NB4 (cell line): ENCODE measurements at places on chromosomes 6 and 20.

DNA sequence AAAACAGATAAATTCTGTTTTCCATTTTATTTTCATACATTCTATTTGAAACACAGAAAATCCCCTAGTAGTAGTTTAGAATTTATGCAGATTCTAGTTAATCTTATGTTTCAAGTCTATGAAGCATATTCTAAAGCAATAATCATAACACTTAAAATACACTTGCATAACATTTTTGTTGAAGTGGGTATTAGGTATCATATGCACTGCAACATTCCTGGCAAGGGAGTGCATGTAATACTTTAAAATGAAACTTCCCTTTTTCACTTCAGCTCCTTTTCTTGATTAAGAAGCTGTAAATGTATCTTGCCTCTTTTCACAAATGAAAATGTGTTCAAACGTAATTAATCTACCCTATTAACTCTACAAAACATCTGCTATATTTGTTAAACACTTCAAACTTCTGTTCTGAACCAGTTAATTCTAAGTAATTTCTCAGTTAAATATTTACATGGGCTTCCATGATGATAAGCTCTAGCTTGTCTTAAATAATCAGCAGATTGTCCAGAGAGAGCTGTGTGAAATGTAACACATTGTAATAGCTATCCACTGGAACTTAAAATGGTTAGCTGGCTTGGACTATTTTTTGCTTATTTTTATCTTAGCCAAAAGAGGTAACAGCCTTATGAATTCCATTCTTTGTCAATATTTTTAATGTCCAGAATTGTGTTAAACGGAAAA is 192.8 kb downstream of the COL19A1 start:
- peak; percentile 4 for DNase-seq

DNA sequence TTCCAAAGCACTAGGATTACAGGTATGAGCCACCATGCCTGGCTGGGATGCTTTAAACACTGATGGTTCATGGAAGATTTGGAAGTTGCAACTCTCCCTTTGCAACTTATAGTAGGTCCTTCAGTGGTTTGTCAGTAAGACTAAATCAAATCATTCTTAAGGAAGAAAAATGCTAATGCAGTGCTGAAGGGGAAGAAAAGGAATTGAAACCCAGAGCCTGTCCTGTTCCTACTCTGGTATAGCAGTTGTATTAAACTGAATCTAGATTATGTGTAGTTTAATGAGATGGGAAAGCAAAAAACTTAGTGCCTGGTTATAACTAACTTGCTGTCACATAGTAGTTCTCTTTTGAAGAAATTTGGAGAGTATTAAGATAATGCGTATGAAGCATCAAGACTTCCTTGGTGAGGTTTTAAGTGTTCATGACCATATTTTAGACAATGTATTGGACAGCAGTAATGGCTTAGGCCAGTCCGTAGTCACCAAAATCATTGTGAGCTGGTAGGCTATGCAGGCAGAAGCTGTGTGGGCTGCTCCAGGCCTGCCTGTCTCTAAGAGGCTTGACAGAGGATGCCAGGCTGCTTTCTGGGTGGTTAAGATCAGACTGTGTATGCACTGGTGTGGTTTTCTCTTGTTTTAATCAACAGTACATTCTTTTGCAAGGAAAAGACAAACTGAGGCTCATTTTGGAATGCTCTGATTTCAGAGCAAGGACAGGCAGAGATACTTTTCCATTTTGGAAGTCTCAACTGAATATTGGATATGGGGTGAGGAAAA is 14.0 kb downstream of the PAQR8 start:
- no peak for DNase-seq

DNA sequence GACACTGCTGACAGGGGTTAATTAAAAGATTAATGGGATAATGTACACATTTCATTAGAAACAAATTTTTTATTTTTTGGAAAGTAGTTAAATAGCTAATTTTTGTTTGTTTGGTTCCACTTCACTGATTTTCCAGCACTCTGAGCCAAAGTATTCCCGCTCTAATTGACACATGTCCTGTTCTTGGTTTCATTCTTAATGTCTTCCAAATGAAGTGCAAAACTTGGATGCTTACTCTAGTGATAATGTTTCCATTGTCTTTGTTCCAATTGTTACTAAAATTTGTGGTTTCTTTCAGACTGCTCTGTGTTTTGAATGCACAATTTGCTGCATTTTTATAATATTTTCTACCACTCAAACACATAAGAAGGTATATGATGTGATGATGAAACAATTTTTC is 794.3 kb downstream of the PHF3 start:
- no peak for DNase-seq

DNA sequence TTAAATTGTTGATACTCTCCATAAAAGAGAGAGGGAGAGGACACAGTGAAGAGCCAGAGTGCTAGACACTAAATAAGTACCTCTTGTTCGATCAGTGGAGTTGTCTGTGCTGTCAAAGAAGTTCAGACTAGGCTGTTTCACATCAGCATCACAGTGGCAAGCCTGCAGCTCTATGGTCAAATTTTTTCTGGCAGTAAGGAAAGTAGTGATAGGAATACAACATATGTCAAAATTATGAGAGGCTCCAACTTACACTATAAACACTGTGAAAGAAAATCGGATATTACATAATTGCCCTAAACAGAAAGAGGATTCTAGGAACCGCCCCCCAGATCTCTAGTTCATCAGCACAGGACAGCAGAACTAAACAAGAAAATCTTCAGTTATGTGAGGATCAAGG is 23.1 kb downstream of the DNAH8 start:
- DNase-seq, result no peak

GRCh38 chr6:157020398-157020797 is 243.2 kb downstream of the ARID1B start:
- peak; percentile 51 for DNase-seq

GRCh38 chr6:29547573-29547972 is 12.0 kb downstream of the UBD start:
- DNase-seq, result no peak

DNA sequence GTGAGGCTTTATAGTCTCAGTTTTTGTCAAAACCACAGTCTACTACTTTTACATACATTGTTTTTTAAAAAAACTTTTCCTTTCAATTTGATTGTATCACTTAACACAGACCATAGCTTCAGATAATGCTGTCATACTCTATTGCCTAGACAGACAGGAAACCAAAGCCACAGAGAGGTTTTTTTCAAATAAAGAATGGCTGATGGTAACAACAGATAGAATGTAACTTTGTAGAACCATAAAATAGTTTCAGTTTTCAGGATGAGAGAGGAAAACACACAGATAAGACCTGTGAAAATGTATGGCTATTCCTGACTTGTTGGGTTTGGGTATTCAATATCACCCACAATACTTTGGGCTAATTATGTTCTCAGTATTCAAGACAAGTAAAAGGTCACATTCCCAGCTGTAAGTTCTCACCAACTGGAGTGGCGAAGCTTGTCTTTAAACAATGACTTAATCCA is 94.0 kb downstream of the ADGRG6 start:
- DNase-seq, result no peak

- no peak for DNase-seq
Measured at GRCh38 chr6:14212020-14212419, 94.4 kb downstream of the CD83 start.

- DNase-seq, result peak; percentile 36
Measured at GRCh38 chr20:56171087-56172012, 77.2 kb upstream of the MC3R start.

DNA sequence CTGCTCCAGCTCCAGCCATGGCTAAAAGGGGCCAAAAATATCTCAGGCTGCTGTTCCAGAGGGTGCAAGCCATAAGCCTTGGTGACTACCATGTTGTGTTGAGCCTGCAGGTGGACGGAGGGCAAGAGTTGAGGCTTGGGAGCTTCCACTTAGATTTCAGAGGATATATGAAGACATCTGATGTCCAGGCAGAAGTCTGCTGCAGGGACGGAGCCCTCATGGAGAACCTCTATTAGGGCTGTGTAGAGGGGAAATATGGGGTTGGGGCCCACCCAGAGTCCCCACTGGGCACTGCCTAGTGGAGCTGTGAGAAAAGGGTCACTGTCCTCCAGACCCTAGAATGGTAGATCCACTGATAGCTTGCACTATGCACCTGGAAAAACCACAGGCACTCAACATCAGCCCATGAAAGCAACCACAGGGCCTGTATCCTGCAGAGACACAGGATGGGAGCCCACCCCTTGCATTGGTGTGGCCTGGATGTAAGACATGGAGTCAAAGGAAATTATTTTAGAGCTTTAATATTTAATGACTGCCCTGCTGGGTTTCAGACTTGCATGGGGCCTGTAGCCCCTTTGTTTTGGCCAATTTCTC is 70.5 kb downstream of the NINL start:
- no peak for DNase-seq

DNA sequence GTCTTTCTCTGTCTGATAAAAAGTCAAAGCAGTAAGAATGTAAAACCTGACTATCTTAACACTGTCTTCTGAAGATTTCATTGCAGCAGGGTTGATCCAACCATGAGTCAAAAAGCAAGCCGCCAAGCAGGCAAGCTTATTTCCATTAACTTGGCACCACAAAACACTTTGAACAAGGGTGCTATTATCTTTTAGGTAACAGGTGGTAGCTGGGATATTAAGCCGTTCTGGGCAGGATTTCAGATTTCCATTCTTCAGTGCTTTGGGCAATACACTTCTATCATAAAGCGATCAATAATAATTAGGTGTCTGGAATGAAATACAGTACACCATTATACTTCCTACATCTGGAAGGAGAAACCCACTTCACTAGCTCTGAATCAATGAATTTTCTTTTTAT is 181.9 kb downstream of the TBC1D7 start:
- no peak for DNase-seq

GRCh38 chr6:147805155-147805554 is 296.7 kb downstream of the SAMD5 start:
- no peak for DNase-seq

DNA sequence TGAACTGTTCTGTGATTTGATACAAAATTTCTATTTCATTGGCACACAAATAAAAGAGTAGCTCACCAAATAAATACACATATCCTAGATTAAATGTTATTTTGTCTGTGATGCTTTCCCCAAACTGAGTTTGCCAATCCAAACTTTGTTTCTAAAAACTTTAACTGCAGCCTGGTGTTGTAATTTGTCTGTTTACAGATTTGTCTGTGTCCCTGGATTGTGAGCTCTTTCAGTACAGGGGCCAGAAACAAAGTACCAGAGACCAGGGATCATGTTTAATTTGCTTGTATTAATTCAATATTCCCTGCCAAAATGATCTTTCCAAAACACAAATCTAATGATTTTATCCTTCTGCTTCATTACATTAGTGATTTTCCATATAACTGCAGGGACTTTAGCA is 1044.6 kb upstream of the GJE1 start:
- no peak for DNase-seq

GRCh38 chr6:112049996-112050395 is 3.9 kb upstream of the CCN6 start:
- no peak for DNase-seq

DNA sequence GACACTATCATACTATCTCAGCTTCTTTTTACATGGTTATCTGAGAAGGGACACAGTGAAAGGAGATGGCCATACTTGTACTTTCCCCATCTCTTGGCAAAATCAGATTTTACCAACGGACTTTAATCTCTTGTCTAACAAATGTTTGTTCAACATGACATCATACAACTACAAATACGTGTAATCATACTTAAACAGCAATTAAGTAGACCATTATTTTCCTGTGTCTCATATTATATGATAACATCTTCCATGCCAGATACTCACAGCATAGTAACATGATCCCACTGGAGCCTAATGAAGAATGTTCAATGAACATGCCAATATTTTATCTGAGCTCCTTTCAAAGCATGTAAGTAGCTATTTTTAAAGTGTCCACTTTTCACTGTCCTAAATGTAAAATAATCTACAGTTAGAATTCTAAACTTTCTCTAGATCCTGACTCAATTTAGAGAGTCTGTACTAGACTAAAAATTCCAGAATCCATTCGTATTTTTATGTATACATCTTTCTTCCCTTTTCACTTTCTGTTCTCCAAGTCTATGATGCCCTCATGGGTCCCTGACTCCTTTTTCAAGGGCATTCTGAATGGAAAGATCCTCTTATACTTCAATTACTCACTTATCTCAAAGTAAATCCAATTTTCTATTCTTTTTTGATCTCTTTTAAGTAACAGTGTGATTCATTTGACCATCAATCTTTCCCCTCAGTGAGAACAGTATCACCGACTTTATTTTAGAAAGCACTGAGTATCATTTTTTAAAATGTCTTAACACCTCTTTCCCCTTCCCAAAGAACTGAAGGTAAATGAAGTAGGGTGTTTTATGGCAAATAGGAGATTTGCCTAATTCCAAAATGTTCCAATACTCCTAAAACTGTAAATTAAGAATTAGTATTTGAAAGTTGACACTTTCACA is 133.5 kb downstream of the CDK19 start:
- DNase-seq, result no peak

DNA sequence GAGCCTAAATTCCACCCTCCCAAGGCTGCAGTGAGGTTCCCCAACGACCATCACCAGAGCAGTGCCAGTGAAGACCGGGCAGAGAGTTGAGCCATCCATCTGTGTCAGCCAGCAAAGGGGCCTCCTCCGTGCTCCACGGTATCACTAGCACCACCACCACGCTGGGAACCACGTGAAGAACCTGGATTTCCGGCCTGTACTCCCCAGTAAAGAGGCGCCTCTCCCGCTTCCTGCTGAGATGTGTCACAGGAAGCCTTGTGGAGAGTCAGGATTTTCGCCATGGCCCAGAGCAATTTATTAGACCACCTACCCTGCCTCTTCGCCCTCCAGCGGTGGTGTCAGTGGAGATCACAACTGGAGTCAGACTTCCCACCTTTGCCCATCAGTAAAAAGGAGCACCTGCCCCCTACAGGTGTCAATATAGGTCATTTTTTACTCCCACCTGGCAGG is 28.8 kb downstream of the CPXM1 start:
- DNase-seq, result no peak

DNA sequence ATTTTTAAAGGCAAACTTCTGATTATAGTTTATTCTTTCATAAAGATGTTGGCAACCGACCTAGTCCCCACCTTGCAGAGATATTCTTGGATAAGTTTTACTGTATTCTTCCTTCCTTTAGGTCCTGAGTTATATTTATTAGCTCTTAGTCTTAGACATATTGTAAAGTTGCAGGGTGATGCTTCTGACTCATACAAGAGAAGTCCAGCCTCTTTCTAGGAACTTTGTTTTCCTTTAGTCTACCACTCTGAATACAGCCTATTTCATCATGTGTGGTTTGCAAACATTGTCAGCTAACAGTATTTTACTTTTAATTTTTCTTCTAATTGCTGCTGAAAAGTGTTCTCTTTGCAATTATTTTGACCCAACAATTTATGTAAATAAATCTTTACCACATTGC is 686.7 kb downstream of the COL12A1 start:
- DNase-seq, result no peak

DNA sequence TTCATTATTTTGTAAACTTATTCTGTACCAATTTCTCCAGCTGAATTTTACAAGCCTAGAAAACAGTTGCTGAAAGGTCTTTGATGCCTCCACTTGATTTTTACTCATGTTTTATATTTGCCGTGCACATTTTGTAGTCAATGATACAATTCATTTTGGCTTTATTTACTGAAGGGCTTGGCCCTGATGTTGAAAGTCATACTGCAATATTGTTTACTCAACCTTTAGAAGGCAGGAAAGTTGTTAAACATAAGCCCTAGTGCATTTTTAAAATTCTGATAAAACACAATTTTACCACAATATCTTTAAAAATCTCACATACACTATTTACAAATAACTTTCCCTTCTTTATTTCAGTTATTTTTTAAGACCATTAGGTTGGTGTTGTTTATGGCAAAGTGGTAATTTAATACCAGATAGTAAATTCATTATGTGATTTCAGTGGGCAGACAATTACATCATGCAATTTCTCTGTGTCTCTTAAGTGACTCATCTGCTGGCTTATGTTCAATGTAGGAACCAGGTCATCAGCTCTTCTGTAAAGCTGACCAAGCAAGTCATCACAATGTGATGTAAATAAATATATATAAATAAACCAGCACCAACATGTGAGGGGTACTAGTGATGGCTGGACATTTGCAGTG is 121.1 kb upstream of the SLC35B3 start:
- peak; percentile 2 for DNase-seq
